ENCODE measurements at places on chromosomes 2 and 18.
A peak's percentile ranks its signal among the peaks of the same experiment; 100 is the strongest.

GRCh38 chr2:167017021-167017420 is 128.7 kb downstream of the XIRP2 start:
- DNase-seq, result no peak

GRCh38 chr18:47560723-47561715 is 309.6 kb upstream of the SKOR2 start:
- no peak for DNase-seq

DNA sequence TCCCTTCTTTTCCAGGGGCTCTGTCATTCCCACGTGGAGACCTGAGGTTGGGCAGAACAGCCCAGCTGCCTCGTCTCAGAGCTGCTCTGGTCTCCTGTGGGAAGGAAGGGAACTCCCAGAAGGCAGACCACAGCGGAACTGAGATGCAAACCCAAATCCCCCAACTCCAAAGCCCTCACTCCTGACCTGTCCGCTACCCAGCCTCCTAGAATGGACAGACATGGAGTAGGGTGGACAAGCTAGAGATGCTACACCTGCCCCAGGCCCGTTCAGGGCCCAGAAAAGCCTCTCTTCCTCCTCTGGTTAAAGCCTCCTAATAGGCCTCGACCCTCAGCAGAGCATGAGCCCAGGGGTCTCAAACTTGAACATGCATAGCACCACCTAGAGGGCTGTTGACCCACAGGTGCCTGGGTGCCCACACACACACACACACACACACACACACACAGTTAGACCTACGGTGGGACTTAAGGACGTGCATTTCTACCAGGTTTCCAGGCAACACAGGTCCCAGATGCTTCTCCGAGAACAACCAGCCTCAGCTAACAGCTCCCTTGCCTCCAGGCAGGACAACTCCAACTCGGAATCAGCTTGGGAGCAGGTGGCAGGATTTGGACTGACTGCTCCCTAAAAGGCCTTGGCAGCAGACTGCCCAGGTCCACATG is 93.5 kb downstream of the TNS1 start:
- no peak for DNase-seq

DNA sequence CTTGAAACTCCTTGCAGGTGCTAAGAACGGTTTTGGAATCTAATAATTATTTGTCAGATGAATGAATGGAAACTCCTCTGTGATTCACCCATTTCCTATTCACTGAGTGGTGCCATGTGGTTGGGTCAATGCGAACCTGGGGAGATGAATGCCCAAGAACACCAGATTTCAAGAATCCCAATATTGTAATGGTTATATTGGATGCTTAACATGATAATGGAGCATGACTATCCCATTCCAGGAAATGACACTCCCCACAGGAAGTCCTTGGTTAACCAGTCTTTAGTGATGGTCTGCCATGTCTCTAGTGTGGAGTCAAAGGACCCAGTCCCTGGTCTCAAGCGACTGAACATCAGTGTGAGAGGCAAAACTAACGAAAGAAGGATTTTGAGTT is 67.9 kb upstream of the ST3GAL5 start:
- no peak for DNase-seq

DNA sequence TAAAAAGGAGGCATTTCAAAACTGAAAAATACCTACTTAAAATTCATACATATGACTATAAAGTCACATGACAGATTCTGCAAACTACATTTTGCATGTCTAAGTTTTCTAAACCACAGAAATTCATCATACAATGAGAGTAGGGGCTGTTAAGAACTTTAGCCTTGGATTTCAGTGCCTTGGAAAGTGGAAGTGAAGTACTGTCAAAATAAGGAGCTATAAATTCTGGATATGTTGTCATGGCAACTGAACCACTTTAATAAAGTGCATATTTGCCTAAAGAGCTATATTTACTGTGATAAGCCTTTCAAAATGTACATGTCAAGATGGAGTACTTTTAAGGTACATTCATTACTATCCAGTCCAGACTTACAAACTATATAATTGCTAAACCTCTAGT is 227.1 kb downstream of the RAB3GAP1 start:
- peak; percentile 42 for DNase-seq

DNA sequence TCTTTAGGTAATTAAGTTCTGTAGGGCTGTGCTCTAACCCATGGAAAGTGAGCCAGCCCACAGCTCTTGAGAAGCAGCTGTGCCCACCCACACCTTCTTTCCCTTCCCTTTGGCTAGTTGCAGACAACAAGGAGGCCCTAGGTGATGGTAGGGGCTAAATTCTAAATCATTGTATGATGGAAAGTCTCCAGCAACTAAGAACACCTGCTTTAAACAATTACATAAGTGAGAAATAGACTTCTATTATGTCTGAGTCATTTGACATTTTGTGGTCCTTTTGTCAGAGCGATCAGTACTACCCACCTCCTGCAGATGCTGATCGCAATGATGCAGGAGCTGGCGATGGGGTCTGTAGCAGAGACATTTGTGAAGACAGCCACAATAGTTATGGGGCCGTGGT is 79.6 kb downstream of the TEX51 start:
- DNase-seq, result no peak

GRCh38 chr2:78175645-78176044 is 653.5 kb upstream of the LRRTM4 start:
- no peak for DNase-seq

GRCh38 chr2:198385856-198386255 is 581.5 kb downstream of the PLCL1 start:
- DNase-seq, result no peak

DNA sequence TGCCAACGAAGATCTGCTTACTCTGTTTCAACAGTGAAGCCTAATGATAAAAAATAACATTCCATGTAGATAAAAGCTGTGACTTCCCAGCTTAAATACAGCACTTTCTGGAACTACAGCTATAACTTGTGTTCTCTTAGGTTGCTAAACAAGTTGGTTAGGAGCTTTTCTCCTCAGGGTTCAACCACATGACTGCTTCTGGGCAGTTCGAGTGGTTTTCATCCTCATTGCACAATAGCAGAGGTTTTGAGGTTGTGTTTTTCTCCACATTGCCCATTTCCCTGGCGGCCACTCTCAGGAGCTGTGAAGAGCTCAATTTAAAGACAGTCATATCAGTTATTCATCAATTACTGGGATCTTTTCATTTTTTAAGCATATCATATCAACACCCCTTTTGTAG is 102.2 kb upstream of the CYP1B1 start:
- no peak for DNase-seq

DNA sequence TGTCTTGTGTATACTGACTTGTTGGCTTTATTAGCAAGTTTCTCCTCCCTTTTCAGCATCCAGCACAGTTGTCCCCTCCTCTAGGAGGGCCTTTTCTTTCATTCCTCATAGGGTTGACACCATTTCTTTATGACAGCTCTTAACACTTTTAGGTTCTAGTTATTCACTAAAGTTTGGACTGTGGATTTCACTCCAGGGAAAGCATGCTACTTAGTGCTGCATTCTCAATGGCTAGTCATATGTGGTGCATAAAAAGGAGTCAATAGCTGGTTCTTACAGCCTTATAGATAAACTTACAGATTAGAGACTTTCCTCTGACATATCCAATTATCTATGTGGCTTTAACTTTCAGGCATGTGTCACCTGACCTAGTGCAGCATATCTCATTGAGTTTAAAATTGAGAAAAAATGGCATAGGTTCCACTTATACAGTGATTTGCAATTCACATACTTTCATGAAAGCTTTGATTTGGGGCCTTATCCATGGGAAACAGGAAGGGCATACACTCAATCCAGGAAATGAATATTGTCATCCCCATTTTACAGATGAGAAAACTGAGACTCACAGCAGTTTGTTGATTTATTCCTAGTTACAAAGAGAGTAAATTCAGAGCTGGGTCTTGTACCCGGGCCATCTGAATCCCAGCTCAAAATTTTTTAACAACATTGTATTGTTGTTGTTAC is 289.7 kb downstream of the LPIN1 start:
- no peak for DNase-seq

- no peak for DNase-seq
Observed at GRCh38 chr2:80348953-80349352, 44.4 kb upstream of the LRRTM1 start.

DNA sequence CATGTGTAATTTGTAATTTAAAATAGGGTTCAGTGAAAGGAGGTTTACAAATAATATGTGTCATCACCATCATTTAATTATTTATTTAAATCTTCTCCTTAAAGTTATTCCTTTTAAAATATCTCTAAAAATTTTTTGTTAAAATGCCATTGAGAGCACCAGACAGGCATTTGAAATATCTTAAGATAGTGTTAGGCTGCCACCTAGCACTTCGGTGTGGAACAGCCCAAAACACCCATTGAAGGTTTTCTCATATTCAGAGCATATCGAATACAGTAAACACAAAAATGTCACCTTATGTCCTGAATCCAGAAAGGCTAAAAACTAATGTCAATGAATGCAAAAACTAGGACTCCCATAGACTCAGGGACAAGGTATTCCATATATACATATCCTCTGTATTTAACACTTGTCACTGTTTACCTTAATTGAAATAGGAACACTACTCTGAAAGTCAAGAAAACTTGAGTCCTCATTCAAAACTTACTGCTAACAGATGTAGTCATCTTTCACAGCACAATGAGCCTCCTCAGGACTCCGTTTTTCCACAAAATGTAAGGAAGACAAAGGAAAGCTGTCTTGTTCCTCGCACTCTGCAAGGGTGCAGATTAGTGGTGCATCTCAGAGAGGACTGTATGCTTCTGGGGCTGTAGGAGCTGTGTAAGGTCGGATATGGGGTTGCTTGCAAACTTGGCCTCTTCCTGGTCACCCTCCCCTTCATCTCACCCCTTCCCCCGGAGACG is 329.5 kb downstream of the PAX3 start:
- DNase-seq, result no peak

- no peak for DNase-seq
Observed at GRCh38 chr2:220076734-220077133, 449.3 kb downstream of the SLC4A3 start.

- DNase-seq, result no peak
Observed at GRCh38 chr2:168174756-168175155, 72.6 kb downstream of the STK39 start.

GRCh38 chr2:68755071-68755470 is 20.5 kb downstream of the ARHGAP25 start:
- no peak for DNase-seq

DNA sequence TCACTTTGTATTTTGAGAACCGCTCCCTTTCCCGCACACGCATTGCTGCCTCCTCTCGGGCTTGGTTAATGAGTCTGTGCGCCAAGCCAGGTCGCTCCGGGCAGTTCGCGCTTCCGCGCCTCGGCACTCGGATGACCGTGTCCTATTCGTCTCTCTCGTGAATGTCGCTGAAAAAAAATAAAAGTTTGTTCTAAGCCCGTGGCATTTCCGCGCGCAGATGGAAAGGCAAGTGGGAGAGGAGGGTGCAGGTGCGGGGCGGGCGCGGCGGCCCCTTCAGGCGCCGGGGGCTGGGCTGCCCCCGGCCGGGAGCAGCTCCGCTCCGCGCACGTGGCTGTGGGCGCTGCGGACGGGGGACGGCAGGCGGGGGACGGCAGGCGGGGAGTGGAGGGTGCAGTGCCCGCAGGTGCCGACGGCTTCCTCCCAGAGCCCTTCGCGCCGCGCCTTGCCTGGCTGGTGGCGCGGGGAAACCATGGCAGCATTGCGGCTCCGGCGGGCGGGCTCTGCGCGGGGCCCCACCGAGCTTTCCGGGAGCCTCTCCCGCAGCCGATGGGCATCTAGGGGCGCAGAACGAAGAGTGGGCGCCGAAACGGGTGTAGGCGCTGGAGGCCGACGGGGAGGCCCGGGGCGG is 159.6 kb upstream of the SIX2 start:
- DNase-seq, result no peak

DNA sequence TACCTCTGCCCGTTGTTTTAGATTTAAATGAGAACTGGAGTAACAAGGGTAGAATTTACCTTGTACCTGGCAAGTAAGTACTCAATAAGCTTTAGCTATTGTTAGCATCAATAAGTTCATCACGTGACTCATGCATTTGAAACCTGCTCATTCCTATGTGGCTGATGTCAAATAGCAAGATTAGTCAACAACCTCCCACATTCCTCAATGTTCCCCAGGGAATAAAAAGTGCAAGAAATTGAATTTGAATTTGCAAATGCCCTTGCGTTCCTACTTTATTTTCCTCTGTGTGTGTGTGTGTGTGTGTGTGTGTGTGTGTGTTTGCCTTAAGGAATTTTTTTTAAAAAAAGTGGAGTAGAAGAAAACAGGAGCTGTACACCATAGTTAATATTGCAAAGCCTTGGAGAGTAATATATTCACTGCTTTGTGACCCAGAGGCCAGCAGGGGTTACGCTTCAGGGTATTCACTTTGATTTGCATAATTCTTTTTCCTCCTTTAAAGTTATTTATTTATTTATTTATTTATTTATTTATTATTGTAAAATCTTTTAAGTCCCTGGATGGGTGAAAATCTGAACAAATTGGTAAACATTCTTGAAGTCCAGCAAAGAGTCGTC is 43.9 kb upstream of the DNAH7 start:
- no peak for DNase-seq

DNA sequence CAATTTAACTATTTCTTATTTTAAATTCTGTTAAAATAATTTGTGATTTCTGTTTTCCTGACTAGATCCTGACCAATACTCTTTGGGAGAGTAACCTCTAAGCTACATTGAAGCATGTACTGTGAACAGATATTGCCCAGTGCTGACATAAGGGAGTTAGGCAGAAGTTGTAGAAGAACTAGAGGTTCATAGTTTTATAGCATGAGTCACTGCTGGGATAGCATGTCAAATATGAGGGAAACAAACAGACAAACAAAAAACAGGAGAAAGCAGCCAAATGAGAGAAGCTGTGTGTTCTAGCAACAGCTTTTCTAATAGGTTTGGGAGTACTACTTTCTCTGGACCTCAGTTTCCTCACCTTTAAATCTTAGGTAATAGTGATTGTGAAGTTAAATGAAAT is 72.4 kb downstream of the CERS6 start:
- no peak for DNase-seq

DNA sequence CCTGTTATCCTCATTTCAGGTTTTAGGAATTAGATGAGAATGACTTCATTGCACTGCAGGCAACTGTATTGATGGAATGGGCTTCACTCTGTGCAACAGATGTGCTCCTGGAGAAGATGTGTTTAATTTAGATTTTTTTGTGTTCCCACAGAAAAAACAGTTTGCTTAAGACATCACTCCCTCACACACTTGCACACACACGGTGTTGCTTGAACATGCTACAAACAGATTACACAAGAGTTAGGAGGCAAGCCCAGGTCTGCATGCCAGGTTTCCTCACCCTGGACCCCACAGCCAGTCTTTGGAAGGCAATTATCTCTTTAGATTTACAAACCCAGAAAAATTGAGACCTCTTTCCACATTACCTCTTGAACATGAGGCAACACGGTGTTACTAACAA is 93.7 kb upstream of the KLHL29 start:
- DNase-seq, result no peak

DNA sequence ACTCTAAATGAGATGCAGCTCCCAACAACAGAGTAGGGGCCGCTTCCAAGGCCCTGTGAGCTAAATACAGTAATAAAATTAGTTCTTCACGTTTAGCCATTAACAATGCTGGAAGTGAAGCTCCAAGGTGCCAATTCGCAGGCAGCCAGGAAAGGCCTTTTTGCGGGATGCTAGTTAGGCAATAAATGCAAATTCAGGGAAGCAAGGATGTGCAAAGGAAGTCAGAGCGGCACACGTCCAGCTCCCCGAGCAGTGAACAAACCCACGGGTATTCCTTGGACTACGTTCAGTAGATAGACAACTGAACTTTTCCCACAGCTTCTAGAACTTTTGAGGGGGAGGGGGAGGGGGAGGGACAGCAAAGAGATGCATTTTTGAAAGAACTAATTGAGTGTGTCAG is 6.9 kb downstream of the ZNF516 start:
- no peak for DNase-seq
